ENCODE measurements at places on chromosomes 4 and X.

GRCh38 chr4:101284546-101284945, 62.8 kb downstream of the PPP3CA start:
- DNase-seq = no peak

GRCh38 chrX:135639066-135639780, 74.2 kb upstream of the CT45A1 start:
- DNase-seq = no peak

GRCh38 chr4:114926583-114926982, 186.8 kb downstream of the NDST4 start:
- no peak for DNase-seq

DNA sequence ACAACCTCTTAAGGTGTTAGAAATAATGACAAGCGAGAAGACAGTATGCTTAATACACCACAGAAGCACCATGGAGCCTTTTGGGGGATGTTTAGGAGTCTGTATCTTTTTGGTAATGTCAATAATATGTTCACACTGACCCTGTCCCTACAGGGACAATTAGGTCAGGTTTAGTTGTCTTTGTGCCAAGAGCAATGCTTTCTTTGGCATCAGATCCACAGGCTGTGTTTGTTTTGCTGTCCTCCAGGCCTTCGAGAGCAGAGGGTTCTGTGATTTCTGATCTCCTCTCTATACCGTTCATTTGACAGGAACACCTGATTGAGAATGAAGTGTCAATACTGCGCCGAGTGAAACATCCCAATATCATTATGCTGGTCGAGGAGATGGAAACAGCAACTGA, 153.8 kb downstream of the DCLK2 start:
- no peak for DNase-seq

DNA sequence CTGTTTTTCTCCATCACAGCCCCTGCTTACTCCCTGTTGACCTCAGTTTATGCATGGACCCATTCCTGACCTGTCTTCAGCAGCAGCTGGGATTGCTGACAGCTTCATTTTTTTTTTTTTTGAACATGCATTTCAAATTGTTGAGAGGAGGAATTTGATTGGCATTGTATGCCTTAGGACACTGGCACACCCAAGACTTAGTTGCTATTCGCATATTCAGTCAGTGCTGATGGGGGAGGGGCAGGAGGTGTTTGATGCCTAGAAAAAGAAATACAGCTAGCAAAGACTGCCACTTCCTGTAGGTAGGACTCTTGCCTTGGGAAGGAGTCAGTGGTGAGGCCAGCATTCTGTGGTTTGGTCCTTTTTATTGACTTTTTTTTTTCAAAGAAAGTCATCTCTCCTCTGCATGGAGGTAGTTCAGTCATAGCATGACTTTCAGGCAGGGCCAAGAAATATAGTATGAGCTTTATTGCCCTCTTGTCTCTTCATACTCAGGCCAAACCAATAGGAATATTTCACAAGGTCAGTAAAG, 33.6 kb upstream of the XK start:
- no peak for DNase-seq

DNA sequence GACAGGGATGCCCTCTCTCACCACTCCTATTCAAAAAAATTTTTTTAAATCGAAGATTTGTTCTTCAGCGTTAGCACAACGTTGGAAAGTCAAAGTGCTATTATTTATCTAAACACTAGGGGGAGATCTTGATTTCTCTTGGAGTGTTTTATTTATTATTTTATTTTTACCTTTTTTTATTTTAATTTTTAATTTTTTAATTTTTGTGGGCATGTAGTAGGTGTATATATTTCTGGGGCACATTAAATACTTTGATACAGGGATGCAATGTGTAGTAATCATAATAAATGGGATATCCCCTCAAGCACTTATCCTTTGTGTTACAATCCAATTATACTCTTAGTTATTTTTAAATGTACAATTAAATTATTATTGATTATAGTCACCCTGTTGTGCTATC, 37.4 kb upstream of the SLC10A4 start:
- DNase-seq = no peak

- DNase-seq = no peak
These were observed 11.0 kb downstream of the VEGFC start for GRCh38 chr4:176781739-176782100.

- DNase-seq = no peak
These were observed 18.8 kb upstream of the AREG start for GRCh38 chr4:74426101-74426500.

GRCh38 chr4:63459329-63459728, 949.9 kb downstream of the TECRL start:
- no peak for DNase-seq
